ENCODE measurements at places on chromosomes 2 and 18.
A peak's percentile ranks its signal among the peaks of the same experiment; 100 is the strongest.

- no peak for DNase-seq
Measured at GRCh38 chr2:7206111-7206810, 289.0 kb downstream of the RNF144A start.

DNA sequence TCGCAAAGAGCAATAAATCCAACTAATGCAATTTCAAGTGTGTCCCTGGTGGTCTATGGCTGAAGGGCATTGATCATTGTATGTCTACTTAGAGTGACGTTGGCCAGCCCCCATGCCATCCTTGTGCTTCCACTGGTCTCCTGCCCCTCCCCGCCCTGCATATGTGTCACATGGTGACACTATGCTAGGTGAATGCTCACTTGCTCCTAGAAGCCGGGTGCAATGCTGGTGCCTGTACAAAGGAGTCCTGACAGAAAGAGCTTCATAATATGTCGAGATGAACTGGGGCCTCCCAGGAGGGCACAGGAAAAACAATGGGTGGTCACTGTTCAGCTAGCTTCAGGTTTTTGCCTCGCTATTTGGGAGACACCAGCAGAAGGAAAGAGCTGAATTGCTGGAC, 5.9 kb upstream of the TRABD2A start:
- DNase-seq, result peak; percentile 36

DNA sequence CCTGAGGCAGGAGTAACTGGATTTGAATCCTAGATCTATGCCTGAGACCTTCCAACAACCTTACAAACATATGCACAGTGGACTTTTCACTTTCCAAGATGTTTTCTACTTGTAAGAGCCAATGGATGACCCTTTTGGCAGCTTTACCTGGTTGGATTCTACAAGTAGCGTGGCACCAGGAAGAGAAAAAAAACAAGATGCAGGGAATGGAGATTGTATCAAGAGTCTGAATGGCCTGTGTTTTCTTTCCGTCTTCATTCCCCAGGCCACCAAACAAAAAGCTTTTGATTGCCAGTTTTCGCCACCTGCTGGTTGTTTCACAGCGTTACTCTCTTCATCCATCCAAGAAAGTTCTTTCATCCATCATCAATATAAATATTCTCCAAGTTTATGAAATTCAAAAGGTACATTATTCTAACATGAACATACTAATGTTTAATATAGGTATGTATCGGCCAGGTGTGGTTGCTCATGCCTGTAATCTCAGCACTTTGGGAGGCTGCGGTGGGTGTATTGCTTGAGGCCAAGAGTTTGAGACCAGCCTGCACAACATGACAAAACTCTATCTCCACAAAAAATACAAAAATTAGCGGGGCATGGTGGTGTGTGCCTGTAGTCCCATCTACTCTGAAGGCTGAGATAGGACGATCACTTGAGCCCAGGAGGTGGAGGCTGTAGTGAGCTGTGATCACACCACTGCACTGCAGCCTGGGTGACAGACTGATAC, 3.5 kb upstream of the BCL2 start:
- DNase-seq, result peak; percentile 80

GRCh38 chr18:51135795-51136194, 61.7 kb downstream of the MEX3C start:
- DNase-seq, result no peak

GRCh38 chr2:143629340-143629739, 500.1 kb downstream of the ARHGAP15 start:
- DNase-seq, result no peak

- DNase-seq, result no peak
Measured at GRCh38 chr18:29326214-29326613, 1149.3 kb upstream of the CDH2 start.

DNA sequence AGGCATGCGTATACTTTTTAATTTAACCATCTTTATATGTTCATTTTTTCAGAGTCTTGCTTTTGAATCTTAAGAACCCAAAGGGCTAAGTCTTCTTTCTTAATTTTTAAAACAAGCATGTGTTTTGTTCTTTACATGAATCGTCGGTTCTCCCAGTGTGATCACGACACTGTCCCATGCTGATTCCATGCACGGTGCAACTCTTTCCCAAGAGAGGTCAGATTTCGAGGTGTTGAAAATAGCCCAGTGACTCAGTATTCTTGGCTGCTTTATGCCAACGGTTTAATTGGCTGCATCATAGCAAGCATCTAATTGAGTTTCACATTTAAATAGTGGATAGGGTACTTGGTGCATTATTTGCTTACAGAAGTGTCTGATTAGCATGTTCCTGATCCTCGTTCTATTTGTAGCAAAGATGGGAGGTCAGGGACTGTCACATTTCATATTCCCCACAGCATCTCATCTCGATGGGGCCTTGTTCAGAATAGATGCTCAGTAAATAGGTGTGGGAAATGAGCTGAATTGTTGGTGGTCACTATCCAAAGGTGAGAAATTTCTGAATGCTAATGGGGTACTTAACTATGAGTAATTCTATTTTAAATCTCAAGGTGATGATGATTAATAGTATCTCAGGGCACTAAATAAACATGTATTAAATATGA, 2.8 kb downstream of the NPAS2 start:
- DNase-seq, result no peak

DNA sequence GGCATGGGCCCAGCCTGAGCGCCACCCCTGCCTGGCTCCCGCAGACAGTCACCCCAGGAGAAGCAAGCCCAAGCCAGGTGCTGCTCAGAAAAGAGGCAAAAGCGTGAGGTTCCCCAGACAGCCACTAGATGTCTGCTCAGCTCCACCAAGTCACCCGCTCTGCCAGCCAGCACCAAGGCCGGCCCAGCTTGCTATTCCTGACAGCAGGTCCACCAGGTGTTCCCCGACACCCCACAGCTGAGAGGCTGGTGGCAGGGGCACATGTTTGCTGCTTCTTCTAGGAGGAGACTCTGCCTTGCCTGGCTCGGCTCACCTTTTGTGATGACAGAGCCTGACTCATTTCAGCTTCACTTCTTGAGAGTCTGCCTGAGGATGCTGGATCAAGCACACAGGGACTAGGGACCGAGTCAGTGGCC, 206.7 kb downstream of the MGAT5 start:
- DNase-seq, result no peak

DNA sequence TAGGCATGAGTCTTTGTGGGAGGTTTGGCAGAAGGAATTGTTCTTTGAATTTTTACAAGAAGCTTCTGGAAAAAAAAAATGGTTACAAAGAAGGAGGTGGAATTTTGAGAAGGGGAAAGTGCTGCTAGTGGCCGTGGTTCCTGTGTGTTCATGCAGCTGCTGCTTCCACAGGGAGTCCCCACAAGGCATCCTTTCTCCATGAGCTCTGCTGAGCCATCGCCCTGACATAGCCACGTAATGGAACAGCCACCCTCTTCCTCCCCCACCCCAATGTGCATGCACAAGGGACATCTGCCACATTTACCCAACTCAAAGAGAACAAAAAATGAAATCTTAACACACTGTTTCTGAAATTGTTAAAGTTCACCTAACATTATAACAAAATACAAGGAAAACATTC, 529.7 kb downstream of the SATB2 start:
- DNase-seq, result no peak

DNA sequence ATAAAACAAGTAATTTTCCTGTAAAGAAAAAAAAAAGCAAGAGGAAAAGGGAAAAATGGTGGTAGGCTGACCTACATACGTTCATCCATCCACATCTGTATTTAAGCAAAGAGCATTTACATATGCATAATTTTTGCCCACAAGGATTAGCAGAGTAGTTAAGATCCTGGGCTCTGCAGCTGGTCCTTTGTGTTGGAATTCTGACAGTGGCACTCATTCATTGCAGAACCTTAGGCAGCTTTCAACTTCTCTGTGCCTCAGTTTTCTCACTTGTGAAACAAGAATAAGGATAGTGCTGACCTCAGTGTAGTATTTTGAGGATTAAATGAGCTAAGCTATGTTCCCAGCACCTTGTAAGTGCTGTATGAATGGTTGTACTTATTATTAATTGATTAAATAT, 211.3 kb downstream of the ARL4C start:
- DNase-seq, result no peak

DNA sequence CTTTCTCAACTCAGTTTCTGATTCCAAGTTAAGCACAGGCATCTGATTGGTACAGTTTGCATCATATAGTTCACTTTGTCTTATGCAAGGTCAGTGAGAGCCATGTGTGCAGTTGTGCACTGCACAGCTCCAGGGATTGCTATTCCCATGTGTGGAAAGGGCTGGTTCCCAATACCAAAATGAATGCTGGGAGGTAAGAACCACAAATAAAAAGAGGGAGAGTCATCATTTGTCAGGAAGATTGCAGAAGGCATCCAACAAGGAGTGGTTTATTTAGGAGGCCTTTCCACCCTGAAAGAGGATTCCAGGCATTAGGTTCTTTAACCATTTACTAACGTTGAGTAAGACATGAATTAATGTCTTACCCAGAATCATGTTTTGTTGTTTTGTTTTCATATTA, 141.2 kb upstream of the ST6GAL2 start:
- no peak for DNase-seq

DNA sequence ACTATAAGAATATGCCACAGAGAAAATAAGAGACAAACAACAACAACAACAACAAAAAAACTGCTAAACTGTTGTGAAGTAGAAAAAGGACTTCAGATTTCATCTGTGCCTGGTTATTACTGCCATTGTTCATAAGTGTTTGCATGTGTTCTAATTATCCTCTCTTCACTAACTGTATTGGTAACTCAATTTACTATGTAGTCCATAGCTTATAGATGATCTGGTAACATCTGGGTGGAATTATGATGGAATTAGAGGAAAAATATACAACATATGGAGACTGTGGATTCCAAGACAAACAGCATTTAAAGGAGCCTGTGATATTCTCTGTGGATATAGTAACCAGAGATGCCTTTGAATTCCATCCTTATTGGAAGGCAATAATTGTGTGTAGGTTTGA, 1891.5 kb upstream of the PIK3C3 start:
- DNase-seq, result no peak

DNA sequence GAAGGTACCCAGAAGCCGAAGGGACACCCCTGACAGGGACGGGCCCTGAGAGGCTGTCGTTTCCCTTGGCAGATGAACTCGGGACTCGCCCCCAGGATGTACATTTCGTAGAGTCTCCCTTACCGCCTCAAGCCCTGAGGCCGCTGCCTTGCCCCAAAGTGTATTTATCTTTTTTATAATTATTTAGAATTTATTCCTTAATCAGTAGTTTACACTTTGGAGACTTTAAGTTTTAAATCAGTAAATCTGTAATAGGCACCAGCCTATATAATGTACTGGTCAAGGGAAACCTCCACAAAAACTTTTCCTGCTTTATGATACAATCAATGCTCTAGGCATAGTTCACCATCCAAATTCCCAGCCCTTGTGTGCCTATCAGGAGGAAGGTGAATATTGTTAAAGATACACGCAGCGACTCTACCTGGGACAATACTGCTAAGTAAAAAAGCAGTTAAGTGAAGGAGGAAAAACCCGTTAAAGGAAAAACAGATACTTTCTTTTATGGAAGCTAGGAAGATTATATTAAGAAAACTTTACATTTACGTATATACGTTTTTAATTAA, 848 bp downstream of the VRK2 start:
- DNase-seq, result no peak

DNA sequence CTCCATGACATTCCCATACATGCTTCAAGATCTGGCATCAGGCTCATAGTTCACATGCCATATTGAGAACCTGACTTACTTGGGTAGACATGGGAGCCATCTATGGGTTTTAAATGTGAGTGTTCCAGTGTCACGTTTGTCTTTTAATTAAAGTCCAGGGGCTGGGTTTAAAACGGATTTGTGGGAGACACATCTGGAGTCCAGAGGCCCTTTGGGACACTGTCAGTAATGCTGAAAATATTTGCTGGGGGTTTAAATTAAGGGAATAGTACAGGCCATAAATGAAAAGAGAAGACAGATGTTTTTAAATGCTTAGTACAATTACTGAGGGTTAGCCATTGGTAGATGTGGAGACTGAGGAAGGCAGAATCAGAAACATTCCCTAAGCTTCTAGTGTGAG, 478.0 kb downstream of the PID1 start:
- no peak for DNase-seq

- no peak for DNase-seq
Measured at GRCh38 chr2:98793897-98794830, 63.2 kb upstream of the MGAT4A start.

- no peak for DNase-seq
Measured at GRCh38 chr2:74497777-74498499, 1.5 kb downstream of the LBX2 start.

DNA sequence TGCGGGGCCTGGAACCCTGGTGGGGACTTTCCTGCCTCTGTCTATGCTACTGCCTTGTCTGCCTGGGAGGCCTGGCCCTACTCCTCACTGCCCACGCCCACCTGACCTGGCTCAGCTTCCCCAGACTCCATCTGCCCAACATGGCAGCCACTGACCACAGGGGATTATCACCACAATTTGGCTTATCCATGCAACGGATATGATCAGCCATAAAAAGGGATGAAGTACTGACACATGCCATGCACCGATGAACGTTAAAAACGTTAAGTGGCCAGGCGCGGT, 5.9 kb upstream of the KCNF1 start:
- no peak for DNase-seq

DNA sequence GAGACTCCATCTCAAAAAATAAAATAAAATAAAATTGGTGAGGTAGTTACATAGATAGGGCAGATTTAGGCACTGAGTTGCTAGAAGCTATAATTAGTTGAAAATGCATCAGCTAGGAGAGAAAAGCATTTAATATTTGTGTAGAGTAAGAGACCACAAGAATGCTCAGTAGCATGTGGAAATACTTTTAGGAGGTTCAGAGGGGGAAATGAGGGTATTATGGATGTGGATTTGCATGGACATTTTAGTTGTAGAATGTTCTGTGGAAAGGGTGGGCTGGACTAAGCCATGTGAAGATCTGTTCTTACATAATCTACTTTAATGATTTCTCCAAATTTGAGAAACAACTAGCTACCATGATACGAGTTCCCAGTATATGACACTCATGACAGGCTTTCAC, 95.5 kb downstream of the ATP9B start:
- no peak for DNase-seq

DNA sequence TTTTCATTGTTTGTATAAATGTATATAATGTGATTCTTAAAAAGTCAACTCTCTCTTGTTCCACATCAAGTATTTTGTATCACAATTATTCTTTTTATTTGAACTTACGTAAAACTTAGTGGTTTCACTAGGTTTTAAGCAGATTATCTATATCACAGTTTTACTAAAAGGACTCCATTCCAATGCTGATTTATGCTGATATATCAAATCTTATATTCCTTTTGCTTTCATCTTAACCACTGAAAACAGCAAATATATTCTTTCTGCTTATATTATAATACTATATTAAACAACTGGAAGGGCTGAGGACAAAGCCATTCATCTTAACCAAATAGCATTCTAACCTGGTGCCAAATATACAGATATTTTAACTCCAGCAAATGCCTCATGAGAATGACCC, 24.2 kb downstream of the TRAPPC8 start:
- DNase-seq, result no peak

DNA sequence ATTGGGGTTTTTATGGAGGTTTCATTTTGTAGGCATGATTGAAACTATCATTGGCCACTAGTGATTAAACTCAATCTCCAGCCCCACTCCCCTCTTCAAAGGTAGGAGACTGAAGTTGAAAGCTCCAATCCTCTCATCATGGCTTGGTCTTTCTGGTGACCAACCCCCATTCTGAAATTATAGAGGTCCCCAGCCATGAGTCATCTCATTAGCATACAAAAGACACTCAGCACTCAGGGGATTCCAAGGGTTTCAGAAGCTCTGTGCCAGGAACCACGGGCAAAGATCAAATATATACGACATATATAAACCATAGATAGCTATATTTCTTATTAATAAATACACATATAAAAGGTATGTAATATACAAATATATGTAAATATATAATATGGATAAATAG, 256.0 kb upstream of the POU3F3 start:
- no peak for DNase-seq

GRCh38 chr2:66509326-66509811, 74.4 kb downstream of the MEIS1 start:
- no peak for DNase-seq
